HEK293T (cell line): ENCODE measurements at places on chromosomes 7 and 10.

- no peak for DNase-seq
Observed at GRCh38 chr7:114343949-114344708, 70.5 kb upstream of the FOXP2 start.

DNA sequence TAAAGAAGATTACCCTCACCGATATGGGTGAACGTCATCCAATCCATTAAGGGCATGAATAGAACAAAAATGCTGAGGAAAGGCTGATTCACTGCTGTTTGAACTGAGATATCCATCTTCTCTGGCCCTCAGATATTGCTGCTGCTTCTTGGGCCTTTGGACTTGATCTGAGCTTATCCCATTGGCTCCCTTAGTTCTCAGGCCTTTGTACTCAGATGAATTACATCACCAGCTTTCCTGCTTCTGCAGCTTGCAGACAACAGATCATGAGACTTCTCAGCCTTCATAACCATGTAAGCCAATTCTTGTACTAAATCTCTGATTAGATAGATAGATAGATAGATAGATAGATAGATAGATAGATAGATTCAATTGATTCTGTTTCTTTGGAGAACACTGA lies 40.2 kb downstream of the CYCS start:
- DNase-seq = no peak

DNA sequence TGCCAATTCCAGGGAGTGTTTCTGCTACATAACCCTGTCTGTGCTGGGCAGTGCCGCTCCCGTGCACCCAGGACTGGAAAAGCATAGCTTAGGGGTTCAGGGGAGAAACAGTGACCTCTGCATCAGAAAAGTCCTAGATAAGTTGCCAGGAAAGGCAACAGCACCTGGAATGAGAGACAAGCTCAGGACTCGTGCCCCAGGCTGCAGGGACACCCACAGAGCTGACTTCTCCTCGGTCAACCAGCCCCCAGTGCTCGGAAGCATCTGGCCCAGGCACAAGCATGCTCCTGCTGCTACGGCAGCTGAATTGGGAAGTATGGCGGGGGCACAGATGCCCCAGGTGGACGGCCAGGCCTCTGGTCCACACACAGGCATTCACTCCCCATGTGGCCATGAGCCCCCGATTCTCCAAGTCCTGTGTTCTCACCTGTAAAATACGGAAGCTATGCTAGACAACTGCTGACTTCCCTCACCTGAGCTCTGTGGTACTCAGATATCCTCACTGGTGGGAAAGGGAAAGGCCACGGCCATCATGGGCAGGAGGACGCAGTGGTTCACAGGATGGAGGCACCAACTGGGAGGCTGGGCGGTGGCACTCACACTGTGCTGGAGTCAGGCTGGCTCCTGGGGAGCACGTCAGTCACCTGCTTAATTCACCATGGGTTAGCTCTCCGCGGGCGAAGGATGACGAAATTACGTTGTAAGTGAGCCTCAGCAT lies 220.5 kb downstream of the PTPRN2 start:
- DNase-seq = no peak

DNA sequence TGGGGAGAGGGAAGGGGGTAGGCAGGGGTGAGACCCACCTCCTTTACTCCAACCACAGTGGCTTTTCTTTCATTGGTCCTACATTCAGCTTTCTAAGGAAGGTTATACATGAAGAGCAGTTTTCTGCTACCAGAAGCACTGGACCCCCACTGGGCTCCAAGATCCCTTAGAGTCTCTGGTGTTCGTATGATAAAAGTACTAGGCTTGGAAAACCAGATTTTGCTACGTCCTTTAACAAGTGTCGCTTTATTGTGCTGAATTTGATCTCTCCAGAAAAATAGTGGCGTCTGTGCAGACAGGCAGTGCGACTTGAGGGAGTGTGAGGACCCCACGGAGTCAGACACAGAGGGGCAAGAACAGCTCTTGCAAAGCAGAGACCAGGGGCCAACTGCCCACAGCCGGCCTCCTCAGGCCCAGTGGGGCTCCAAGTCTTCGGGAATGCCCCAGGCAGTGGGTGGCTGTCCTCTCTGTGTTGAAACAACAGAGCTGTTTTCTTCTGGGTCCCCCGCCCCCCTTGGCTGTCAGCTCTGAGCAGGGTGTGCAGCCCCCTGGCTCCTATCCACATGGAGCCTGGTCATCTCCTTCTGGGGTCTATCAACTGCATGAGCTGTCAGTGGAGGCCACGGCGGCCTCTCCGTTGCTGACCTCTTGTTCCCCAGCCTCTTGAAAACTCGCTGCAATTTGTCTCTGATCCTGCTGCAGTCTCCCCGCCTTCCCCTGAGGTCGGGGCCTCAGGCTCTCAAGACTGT lies 333.2 kb downstream of the RPS24 start:
- DNase-seq = no peak

- DNase-seq = no peak
Observed at GRCh38 chr7:100886142-100886935, 3.2 kb downstream of the UFSP1 start.

DNA sequence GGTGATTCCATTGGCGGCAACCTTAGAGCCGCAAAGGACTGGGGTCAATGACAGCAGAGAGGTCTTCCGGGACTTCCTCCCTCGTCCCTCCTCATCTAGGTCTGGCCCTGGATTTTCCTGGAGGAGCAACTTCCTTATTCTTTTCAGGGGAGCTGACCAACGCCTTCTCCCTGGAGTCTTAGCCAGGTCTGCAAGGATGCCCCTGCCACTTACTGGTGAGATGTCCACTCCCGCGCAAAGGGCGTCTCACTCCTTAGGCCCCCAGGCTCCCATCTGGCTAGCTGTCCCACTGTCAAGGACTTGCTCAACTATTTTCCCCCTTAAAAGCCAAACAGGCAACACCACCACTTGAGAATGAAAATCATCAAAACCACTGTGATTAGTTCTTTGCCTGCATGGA lies 42.0 kb upstream of the NMT2 start:
- DNase-seq = no peak

DNA sequence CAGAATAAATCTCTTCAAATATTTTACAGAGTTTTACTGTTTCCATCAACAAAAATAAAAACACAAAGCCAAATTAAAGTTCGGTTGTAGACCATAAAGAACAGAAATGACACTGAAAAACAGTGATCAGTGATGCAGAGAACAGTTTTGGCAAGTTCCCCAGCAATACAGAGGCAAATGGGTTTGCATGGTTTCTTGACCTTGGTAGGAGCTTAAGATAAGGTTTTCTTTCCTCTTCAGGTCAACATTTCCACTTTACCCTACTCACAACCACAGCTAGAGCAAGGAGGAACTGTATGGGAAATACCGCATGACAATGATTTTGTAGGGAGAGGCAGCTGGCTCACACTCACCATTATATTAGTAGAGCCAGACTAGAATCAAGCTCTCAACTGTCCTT lies 199.5 kb downstream of the SH2D4B start:
- DNase-seq = no peak
